ENCODE measurements at places on chromosomes 2 and 18.

DNA sequence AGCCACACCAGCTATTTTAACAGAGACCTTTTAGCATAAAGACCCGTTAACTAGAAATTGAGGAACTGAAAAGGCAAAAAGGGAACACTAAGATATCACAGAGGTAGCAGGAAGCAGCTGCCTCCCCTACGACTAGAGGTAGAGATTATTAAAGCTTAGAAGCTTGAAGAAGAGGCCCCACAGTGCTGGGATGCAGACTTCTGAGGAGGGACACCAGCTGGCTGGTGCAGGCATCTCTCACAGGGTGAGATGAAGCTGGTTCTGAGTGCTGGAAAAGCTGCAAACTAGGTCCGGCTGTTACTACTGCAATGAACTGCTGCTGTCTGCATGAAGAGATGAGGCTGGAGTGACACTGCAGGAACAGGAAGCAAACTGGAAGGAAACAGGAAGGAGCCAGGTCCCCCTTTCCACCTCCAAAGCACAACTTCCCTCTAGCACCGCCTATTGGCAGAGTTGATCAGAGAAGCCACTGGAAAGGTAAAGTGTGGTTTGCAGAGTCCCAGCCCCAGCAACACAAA lies 61.2 kb upstream of the MRPS9 start:
- DNase-seq = no peak

DNA sequence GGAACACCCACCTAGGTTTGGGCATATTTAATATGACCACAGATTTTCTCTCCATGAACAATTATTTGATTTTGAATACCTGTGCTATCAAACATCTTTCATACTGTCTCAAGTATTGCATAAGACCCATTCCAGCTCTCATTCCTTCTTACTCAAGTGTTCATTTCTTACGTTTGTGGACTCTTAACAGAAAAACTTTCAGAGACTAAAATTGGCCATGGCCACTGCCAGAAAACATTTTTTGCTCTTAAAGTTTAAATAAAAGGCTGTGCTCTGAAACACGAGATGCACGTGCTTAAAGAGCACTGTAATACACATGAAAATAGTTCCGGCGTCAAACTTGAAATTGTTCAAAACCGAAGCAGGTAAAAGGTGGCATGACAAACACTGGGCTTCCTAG lies 89.3 kb downstream of the LIMS1 start:
- no peak for DNase-seq

DNA sequence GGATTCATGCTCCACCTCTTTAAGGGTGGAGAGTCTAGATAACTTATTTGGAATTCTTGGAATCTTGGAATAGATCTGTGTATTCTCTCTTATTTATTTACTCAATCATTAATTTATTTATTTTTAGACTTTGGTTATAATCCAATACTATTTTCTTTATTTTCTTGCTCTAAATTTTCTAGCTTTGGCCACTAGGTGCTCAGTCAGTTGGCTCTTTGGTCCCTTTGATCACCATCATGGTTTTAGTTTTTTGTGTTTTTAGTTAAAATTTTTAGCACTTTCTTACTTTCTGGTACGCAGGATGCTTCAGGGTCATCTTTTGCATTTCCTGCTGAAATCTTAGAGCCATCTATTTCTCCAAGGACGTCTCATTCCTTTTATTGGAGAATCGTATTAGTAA lies 5.2 kb upstream of the PLEK start:
- no peak for DNase-seq

DNA sequence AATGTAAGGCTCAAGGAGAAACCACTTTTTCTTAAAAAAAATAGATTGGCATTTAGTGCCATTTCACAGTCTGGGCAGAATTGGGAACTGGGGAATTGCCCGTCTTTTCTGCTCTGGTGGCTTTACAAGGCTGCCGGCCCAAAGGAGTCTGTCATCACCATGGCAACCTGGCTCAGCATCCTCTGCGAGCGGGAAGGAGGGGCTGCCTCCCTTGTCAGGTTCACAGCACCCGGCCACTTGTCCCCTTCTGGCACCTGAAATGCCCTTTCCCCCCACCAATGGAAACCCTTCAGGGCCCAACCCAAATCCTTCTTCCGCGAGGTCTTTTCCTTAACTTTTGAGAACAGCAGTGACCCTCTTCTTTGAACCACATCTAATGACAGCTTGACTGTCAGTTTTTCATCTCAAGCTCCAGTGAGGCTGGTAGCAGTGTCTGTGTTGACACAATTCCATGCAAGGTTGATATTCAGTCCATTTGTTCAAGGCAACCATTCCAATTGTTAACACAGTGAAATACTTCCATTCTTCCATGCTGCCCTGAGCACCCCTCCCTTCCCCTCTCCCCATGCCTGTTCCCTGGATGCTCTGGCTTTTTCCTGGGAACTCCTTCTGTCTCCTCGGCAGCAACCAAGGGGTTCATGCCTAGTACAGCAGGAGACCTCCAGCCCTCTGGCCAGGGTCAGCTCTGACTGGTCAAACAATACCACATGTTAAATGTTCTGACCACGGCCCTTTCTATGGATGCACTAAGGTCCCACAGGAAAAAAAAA lies 79.6 kb downstream of the DNER start:
- no peak for DNase-seq
